CD4-positive, alpha-beta T cell treated with Interleukin-4 for 4 hours (primary cell): ENCODE measurements at places on chromosomes 11 and 22.

DNA sequence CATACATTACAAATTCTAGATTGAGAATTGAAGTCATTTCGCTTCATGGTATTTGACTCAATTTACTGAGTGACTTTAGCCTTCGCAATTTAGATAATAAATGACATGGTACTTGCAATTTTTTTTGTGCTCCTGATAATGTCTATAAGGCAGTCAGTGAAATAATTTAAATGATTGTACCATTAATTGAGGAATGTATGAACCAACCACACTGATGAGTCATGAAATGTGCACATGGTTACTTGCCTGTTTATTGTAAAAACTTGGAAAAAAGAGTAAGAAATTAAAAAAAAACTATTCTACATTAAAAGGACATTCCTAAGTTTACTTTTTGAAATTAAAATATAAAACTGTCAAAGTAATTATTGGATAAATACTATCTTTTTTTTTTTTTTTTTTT lies 43.3 kb downstream of the DNAJC24 start:
- no peak for DNase-seq

DNA sequence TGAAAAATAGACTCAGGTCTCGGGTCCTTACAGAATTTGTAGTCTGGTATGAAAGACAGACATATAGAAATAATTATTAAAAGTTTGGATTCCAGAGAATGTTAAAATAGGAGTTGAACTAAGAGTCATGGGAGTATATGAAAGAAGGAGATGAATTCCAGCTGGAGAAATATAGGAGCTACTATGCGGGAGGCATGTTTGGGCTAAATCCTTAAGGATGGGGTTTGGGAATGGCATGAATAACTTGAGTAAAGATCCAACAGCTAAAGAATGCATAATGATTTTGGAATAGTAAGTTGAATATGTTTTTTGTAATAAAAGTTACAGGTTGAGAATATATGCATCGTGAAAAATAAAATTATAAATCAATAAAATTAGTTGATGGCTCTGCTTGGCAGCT lies 129.4 kb upstream of the SLC5A12 start:
- no peak for DNase-seq

DNA sequence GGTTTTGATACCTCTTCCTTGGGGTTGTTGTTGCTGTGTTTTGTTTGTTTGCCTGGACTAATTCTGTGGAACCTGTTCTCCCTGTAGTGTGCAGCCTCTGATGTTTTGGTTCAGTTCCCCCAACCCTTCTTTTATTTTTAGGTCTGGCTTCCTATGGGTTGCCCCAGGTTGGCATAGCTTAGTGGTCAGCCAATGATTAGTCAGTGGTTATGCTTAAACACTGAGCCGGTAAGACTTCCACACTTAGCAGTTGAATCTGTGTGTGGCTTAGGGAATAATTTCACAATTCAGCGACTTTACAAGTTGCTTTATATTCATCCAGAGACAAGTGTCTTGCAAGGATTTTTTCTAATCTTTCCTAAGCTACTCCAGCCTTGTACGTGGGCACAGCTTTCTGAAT lies 78.6 kb upstream of the CLPB start:
- no peak for DNase-seq

- DNase-seq, result no peak
Observed at GRCh38 chr22:42942351-42942750, 72.6 kb downstream of the PACSIN2 start.
